ENCODE measurements at places on chromosomes 11 and 22.

- no peak for DNase-seq
Observed at GRCh38 chr11:114233755-114234154, 62.4 kb upstream of the NNMT start.

- DNase-seq: no peak
Observed at GRCh38 chr22:30406400-30406799, 9.6 kb downstream of the SEC14L2 start.

- DNase-seq: no peak
Observed at GRCh38 chr11:9643751-9644150, 20.1 kb upstream of the SWAP70 start.

- DNase-seq: no peak
Observed at GRCh38 chr11:11189506-11189905, 163.5 kb downstream of the CSNK2A3 start.

DNA sequence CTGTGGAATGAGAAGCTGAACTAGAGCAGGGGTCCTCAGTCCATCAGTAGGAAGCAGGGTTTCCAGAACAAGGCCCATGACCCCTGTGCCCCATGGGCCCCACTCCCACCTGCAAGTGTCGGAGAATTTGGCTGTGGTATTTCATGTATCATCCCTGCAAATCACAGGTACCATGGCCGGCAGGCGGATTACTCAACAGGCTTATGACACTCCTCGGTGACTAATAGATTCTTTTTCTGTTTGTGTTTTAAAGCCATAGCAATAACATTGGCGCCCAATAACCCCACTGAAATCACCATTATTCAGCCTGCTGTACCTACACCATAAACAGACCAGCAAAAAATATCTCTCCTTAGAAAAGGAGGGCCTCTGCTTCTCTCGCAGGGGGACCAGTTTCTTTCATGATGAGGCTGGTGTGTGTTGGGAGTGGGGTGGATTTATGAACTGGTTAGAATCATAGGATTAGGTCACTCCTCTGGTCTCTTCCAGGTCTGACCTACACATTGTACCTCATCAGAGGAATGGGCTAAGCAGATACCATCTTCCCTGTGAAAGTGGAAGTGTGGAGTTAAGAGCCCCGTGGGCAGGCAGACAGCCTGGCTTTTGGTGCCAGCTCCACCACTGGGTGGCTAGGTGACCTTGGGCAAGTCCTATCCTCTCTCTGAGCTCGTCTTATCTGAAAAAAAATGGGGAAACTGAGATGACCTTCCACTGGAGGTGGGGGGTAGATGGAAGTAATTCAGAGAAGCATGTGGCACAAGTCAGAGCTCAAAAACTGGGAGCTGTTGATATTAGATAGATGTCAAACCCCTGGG lies 60.2 kb upstream of the WNT11 start:
- no peak for DNase-seq

Measured in activated CD4-positive, alpha-beta T cell treated with anti-CD3 and anti-CD28 coated beads, Interleukin-2, Interleukin-4, amounts not matched to agents 100 ng/mL and 50 ng/mL, durations not matched to agents 16 hours and 8 hours (primary cell).